Activated CD8-positive, alpha-beta T cell treated with anti-CD3 and anti-CD28 coated beads for 36 hours (primary cell): ENCODE measurements at places on chromosomes 3 and 15. TPM values are rescaled to one million over a fixed set of nuclear protein-coding genes. Genes with fewer than 3 reads are reported as not detected.

- DNase-seq, result no peak
- H3K4me1 ChIP-seq, result peaks cover 3% of the 10 kb centered on the region
- H3K27ac ChIP-seq, result no peak overlapping the region
- no peaks in the 10 kb centered on the region for H3K36me3 ChIP-seq
Observed at GRCh38 chr3:61381745-61382392, 130.6 kb upstream of the FHIT start.

DNA sequence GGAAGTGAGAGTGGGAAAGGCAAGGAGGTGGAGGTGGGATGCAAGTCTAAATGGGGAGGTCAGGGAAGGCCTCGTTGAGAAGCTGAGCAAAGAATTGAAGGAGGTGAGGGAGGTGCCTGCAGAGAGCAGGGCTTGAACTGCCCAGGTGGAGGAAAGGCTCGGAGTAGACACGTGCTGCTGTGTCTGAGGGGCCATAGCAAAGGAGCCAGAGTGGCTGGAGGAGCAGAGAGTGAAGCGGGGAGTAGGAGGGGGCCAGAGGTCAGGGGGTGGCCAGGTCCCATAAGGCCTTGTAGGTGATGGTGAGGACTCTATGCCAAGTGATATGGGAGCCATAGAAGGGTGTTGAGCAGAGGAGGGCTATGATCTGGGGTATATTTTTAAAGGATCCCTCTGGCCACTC lies 21.4 kb upstream of the HRH1 start:
- no peaks in the 10 kb centered on the region for H3K36me3 ChIP-seq
- no peak overlapping the region for H3K27ac ChIP-seq
- no peak for DNase-seq
- H3K4me3 ChIP-seq, result no peak overlapping the region
- peaks cover 2% of the 10 kb centered on the region for H3K27me3 ChIP-seq
- peaks cover 3% of the 10 kb centered on the region for H3K4me1 ChIP-seq

Gene PODXL2
- total RNA-seq, result 1.1 TPM

GRCh38 chr3:32078085-32078634 lies 28.3 kb upstream of the GPD1L start:
- no peaks in the 10 kb centered on the region for H3K4me1 ChIP-seq
- peaks cover 1% of the 10 kb centered on the region for H3K27me3 ChIP-seq
- no peaks in the 10 kb centered on the region for H3K36me3 ChIP-seq
- no peak for DNase-seq

Gene SPATA12
- total RNA-seq, result not detected
